HFFc6 (cell line): ENCODE measurements at places on chromosomes 16 and 17. TPM values are rescaled to one million over a fixed set of nuclear protein-coding genes. Genes with fewer than 3 reads are reported as not detected.
A peak's percentile ranks its signal among the peaks of the same experiment; 100 is the strongest.

The SPNS3 gene
- total RNA-seq = not detected in 3 replicates

DNA sequence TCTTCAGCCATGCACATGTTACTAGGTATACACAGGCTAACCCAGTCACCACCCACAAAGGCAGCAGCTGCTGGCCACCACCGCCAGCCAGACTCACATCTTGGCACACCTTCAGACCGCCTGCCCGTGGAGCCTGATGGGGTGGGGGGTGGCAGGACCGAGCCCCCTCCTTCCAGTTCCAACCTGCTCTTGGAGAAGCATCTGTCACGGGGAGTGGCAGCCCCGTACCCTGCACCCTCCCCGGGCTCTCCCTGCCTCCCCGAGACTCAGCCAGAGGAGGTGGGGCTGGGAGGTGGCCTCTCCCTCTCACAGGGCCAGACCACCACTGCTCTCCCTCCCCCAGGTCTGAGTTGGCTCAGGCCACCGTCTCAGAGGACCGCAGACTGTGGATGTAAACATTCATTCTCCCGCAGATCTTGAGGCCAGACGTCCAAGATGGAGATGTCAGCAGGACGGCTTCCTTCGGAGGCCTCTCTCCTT lies 11.3 kb upstream of the RBFOX3 start:
- no peak for DNase-seq

DNA sequence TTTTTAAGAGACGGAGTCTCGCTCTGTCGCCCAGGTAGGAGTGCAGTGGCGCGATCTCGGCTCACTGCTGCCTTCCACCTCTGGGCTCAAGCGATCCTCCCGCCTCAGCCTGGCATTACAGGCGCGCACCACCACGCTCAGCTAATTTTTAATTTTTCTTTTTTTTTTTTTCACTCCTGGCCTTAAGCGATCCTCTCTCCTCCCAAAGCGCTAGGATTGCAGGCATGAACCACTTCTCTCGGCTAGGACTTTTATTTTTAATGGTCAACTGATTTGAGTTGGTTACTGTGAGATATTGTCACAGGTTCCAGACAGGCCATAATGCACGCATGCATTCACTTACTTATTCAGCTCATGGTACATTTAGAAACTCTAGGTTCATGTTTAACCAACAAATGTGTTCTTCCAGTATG lies 888 bp downstream of the PIGW start:
- no peak for DNase-seq

- no peak for DNase-seq
Observed at GRCh38 chr17:44581868-44582267, 24.6 kb downstream of the FZD2 start.

- no peak for DNase-seq
Observed at GRCh38 chr16:30660424-30661261, 2.4 kb downstream of the FBRS start.

DNA sequence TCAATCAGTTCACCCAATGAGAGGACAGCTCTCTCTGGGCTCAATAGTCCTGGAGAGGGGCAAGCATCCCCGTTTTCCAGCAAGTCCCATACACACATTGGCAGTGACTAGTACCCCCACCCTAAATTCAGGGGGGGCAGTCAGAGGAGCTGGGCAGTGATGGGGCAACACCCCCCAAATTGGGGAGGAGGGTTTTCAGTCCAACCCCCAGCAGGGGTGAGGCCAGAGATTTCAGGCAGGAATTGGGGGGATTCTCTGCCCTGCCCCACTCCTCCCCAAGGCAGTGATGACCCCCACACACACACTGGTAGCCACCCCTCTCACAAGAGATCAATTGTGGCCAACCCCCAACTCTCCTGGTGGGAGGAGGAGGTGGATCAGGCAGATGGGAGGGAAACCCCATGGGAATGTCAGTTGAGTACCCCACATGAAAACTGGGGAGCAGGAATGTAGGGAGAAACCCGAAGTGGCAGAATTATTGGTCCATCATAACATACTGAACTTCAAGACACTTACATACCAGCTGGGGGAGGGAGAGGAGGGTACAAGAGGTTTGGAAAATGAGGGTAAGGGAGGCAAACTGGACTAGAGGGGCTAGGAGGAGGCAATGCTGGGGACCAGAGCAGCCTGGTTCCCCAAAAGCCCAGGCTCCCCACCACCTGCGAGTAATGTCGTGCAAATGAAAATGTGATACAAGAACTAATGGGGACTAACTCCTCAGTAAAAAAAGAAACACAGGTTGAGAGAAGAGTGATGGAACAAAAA lies 3.1 kb downstream of the VAMP2 start:
- no peak for DNase-seq

DNA sequence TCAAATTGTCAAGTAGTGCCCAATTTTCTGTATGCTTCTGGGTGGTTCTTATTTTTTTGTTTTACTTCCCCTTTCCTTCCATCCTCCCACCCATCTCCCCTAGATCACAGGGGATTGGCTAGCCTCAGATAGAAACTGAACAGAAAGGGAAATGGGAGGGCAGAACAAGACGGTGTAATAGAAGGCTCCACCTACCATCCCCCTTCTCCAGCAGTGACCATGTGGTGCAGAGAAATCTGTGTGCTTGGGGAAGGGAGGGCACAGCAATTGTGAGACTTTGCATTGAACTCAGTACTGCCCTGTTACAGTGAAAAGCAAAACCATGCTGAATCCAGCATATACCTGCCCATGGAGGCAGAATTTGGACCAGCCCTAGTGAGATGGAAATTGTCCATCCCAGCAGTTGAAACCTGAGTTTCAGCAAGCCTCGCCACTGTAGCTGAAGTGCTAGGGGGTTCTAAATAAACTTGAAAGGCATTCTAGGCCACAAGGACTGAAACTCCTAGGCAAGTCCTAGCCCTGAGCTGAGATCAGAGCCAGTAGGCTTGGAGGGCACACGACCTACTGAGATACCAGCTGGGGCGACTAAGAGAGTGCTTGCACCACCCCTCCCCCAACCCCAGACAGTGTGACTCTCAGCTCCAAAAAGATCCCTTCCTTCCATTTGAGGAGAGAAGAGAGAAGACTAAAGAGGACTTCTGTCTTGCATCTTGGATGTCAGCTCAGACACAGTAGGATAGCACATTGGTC lies 5.2 kb downstream of the SLFN11 start:
- no peak for DNase-seq

The LUC7L3 gene
- total RNA-seq = 61.5 to 76.3 TPM (median 63.6 TPM) in 3 replicates

The EFNB3 gene
- total RNA-seq = 0.18 to 0.24 TPM (median 0.19 TPM) in 3 replicates

- DNase-seq = no peak
Observed at GRCh38 chr17:4345581-4346252, 20.8 kb downstream of the UBE2G1 start.

DNA sequence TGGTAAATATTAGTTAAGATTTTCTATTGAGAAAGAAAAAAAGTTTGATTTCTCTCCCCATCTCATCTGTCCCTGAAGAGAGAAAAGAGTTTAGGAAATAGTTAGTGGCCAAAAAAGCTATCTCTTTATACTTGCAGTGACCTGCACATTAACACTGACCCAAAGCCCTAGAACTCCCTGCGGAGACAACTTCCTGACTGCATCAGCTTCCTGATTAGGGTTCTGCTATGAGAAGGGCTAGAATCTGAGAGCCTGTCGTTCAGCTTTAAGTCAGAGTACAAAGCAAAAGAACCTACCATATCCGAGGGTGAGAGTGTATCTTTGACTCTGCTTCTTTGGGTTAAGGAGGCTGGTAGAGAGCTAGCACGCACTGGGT lies 24.7 kb downstream of the LIMD2 start:
- no peak for DNase-seq

DNA sequence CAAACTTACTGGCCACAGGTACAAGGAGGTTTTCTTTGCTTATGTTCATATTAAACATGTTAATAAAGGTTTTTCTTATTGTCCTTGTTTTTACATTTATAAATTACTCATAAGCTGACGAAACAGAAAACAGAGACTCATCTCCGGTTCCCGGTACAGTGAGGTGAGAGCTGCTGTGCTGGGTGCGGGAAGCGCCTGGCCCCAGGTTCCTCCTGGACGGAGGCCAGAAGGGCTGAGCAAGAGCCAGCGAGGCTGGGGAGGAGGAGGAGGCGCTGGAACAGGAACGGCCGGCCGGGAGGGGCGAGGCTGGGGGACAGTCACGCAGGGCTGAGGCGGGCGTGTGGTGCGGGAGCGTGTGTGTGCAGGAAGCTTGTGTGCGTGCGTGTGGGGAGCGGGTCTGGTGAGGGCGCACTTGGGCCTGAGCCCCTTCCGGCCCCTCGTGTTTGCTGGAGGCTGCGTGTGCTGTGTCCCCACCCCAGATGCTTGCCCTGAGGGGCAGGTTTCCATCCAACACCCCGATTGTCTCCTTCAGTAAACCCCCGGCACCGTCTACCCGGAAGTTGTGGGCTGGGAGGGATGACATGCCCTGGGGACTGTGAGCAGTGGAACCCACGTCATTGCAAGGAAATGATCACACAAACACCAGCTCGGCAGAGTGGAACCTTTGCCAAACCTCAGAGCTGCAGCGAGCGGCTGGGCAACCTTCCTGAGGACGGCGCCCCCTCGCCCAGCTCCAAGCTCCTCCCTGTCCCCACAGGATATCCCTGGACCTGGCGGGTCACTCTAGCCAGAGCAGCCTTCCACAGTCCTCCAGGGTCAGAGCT lies 19.5 kb downstream of the CD7 start:
- peak; percentile 89 for DNase-seq

The GJC1 gene
- 44.9 to 61.2 TPM (median 47.1 TPM) in 3 replicates for total RNA-seq

GRCh38 chr17:12789481-12790248 lies at the start of gene ARHGAP44:
Gene ARHGAP44, plus strand, starts transcription at chr17:12789498. Its CDS starts 341 bp downstream, at chr17:12789839.
- DNase-seq = peak; percentile 30

GRCh38 chr17:12918142-12918541 lies 99.7 kb downstream of the ELAC2 start:
- peak; percentile 46 for DNase-seq

DNA sequence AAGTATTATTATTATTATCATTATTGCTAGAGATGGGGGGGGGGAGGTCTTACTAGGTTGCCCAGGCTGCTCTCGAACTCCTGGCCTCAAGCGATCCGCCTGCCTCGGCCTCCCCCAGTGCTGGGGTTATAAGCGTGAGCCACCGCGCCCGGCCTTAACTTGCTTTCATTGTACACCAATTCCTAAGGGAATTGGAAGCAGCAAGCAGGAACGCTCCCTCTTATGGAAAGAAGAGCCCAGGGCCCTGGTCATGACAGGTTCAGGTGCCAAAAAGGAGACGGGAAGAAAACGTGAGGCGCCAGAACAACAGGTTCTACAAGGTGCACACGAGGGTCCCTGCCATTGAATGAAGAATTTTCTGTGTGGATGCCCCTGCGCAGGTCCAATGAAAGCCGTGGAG lies 540 bp upstream of the RPL38 start:
- no peak for DNase-seq

DNA sequence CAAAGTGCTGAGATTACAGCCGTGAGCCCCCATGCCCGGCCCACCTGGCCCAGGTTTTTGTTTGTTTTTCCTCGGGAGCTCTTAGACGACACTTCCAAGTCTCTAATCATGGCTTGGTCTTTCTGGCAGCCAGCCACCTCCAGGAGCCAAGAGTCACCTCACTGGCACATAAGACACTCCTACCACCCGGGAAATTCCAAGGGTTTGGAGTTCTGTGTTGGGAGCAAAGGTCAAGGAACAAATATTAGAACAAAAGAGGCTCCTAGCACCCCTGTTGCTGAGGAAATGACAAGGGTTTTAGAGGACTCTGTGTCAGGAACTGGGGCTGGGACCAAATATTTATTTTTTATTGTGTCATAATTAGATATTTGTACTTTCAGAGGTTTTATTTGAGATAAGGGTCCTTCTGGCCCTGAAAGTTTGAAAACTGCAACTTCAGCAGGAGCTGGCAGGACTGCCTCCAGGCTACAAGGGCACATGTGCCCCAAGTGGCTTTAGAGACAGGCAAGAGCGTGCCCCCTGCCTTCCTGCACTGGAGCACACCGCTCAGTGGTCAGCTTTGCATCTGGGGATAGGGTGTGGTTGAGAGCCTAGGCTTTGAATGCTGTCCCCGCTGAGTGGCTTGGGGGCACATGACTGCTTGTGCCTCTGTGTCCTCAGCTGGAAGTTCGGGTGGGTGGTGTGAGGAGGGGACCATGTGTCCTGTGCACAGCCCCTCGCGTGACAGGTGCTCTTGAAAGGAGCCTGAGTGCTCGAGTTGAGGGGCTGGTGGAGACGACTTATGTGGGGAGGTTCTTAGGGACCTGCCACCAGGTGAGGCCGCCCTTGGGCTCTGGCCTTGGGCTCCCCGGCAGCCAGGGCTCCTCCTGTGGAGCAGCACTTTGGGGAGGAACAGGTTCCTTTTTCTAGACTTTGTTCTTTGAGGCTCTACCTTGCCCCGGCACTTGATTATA lies 29.7 kb downstream of the MGRN1 start:
- DNase-seq = no peak

The ST6GALNAC2 gene
- total RNA-seq = 0.21 to 0.71 TPM (median 0.51 TPM) in 3 replicates

The CDH11 gene
- total RNA-seq = 534 and 539 TPM in 2 replicates

GRCh38 chr16:2487903-2488531 lies 13.1 kb downstream of the TBC1D24 start:
- no peak for DNase-seq
